ENCODE measurements at places on chromosomes 7 and 10.
A peak's percentile ranks its signal among the peaks of the same experiment; 100 is the strongest.

GRCh38 chr7:28861825-28862224 is 96.3 kb downstream of the TRIL start:
- no peak for DNase-seq

DNA sequence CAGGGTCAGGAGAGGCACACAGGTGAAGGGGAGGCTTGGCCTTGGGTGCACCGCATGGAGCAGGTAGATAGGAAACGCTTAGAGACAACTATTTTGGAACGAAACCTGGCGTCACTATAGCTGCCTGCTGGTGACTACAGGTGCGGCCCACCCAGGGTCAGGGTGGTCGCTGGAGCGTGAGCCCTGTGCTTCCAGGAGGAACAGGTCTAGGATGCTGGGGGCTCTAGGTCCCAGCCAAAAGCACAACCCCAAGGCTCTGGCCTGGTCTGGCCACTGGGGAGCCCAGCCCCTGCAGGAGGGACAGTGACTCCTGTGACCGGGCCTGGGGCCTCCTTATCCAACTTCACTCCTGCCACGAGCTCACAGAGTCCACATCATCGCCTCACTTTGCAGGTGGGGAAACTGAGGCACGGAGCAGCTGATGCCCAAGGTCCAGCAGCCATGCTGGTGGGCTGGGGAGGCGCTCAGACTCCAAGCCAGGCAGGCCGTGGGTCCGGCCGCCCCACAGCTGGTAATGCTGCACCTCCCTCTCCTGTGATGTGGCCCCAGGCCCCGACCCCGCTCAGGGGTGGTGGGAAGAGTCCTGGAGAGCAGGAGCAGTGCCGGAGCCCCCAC is 9.0 kb downstream of the LFNG start:
- no peak for DNase-seq

GRCh38 chr10:13449296-13449695 is 79.5 kb downstream of the BEND7 start:
- DNase-seq, result no peak

DNA sequence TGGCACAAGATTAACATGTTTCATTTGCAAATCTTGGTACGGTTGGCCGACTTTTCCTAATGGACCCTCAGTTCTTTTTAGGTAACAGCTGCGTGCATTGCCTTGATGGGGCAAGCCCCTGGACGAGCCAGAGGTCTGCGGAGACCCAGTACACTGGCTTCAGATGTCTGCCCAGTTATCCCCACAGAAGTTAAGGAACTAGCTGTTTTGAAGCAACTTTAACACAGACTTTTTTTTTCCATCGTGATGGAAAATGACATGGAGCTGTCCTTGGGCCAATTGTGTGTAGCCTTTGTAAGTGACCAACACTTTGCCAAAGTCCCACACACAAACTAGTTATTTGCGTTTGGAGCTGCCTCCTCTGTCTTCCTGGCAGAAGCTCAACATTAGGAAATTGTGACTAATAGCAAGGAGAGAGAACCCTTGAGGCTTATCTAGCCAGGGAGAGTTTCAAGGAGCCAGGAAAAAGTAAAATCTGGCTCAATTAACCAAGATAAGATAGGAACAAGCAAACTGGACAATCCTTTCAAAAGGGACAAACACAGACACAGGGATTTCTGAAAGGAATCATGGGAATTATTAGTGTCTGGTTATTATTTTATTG is 99.6 kb upstream of the BMPER start:
- DNase-seq, result no peak

- DNase-seq, result no peak
Measured at GRCh38 chr10:103814105-103814504, 41.3 kb downstream of the SH3PXD2A start.

- DNase-seq, result no peak
Measured at GRCh38 chr10:78321500-78321899, 287.8 kb downstream of the RPS24 start.

DNA sequence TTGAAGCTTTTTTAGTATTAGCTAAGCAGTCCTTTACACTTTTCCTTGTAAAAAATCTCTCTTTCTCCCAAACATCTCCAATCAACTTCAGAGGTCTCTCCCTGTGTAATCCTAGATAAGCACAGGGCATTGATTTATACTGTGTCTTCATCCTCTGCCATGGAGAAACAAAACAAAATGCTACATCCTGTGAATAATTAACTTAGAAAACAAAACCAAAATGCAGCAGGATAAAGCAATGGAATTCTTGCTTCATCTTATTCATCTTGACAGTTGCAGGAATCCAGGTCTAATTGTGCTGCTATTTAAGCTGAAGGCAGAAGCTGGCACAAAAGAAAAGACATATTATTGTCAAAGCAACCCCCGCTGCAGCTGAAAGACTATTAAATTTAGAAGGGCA is 641.5 kb upstream of the SORCS1 start:
- no peak for DNase-seq

DNA sequence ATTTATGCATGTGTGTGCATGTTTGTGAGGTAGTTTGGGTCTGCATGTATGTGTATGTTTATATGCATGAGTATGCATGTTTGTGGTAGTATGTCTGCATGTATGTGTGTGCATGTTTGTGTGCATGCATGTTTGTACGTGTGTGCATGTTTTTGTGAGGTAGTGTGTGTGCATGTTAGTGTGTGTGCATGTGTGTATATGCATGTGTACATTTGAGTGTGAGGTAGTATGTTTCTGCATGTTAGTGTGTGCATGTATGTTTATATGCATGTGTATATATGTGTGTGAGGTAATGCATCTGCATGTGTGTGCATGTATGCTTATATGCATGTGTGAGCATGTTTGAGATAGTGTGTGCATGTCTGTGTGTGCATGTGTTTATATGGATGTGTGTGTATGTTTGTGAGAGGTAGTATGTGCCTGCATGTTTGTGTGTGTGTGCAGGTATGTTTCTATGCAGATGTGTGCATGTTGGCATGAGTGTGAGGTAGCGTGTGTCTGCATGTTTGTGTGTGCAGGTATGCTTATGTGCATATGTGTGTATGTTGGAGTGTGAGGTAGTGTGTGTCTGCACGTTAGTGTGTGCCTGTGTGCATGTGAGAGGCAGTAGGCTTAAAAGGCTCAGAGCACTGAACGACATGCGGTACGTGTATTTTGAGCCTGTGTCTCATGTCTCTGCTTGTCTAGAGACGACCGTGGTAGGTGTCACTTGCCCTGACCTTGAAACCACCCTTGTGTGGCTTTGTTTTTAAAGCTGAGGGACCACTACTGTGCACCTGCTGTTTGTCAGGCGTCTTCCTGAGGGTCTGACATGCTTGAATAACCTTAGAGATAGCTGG is 43.7 kb downstream of the PFKP start:
- DNase-seq, result no peak

- DNase-seq, result no peak
Measured at GRCh38 chr10:125296598-125296997, 136.2 kb upstream of the CTBP2 start.

DNA sequence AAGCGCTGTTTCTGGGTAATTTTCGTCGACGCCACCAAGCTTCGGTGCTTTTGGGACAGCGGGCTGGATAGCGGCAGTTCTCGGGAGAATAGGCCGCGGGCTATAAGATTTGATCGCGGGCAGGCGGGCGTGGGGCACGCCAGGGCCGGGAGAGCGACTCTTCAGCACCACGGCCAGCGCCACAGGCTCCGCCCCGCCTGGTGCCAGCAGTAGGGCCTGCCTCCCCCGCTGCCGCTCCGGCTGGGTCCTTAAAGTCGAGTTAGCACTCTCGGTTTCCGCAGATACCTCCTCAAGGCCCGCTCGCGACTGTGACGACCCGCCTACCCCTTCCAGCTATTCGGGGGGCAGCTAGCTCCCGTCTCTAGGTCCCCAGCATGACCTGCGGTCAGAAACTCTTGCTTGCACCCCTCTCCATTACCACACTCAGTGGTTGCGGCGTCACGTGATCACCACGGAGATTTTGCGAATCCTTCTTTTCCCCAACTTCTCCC is 9.4 kb downstream of the NXPH1 start:
- DNase-seq, result no peak

DNA sequence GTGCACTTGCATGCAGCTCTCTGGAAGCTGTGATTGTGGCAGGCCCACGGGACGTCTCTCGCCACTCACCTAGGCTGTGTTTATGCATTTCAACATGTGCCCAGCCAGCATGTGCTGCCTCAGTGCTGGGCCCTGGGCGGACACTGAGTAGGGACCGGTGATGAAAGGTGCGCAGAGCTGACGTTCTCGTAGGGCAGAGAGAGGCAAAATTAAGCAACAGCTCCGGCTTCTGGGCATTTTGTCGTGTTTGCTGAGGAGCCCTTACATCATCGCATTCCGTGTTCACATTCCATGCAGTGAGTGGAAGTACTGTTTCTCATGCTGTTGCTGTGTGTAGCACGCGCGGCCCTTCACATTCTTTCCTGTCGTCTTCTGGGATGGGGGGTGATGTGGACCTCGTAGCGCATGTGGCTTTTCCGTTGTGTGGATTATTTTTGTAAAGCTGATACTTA is 50.5 kb downstream of the PRF1 start:
- DNase-seq, result no peak

DNA sequence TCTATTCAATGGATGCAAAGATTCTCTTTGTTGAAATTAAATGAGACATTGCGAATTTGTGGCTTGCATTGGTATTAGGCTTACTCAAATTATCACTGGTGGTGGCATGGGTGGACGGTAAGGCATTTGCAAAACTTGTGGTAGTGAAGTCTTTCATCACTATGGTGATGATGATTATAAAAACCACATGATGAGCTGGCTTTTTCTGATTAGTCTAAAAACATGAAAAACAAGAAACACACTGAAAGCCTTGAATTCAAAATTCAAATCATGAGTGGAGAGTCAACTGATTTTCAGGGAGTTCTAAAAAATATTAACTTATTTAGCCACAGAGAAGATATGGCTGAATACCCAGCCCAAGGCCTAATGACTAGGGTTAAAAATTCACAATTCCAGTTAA is 99.8 kb upstream of the HGF start:
- no peak for DNase-seq

DNA sequence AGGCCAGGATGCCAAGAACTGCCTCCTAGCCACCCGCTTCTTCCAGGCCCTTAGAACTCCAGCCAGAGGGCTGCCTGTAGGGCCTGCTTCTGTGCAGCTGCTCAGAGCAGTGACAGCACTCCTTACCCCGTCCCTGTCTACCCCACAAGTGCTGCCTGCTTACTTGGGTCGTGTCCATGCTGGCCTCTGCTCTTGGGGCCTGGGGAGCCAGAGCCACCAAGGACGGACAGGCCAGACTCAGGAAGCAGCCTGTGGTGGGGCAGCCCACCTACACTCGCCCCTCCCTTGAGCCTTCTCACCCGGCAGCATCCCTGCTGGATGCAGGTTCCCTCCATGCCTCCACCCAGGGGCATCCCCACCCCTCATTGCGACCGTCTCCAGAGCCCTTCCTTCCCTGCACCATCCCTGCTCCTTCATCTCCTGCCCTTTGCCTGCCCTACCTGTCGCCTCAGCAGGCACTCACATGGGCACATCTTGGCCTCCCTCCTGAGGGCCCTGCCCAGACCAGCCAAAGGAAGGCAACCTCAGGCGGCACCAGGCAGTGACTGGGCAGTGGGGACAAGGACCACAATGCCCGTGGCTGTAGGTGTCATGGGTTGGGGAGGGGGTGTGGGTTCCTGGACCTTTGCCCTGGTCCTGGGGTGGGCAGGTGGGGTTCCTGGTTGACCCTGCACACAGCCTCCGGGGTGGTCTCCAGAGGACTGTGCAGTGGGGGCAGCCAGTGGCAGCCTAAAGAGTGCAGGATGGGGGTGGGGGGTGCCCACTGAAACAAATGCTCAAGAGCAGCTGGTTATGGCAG is 78.0 kb upstream of the TNS3 start:
- no peak for DNase-seq

GRCh38 chr10:125085258-125086054 is 74.9 kb downstream of the CTBP2 start:
- no peak for DNase-seq

- DNase-seq, result no peak
Measured at GRCh38 chr10:4043897-4044665, 259.1 kb upstream of the KLF6 start.

DNA sequence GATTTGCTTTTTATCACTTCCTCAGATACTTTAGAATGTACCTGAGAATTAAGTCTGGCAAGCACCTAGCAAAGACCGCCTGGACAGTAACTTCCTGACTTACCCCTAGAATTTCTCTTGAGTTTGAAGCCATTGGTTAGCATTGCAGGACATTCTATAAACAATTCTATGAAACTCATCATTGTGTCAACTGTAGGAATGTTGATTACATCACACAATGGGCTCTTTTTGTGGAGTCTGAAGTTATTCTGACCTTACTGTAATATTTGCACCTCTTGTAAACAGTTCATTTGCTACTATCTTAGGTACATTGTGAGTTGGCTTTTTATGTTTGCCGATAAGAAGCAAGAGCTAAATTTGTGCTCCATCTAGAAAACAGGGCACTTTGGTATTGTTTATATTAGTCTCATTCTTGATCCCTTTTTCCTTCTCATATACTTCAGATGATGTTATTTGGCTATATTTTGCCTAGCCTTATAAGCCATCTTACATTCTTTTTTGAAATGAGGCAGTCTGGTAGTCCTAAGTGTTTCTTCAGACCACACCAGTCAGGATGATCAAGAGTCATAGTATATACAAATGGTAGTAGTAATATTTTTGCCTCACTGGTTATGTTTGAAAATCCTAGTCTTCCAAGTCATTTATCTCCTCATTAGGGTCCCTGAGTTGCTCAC is 52.4 kb downstream of the CASD1 start:
- DNase-seq, result no peak

GRCh38 chr10:14671386-14671831 is 103.3 kb downstream of the FAM107B start:
- DNase-seq, result no peak

DNA sequence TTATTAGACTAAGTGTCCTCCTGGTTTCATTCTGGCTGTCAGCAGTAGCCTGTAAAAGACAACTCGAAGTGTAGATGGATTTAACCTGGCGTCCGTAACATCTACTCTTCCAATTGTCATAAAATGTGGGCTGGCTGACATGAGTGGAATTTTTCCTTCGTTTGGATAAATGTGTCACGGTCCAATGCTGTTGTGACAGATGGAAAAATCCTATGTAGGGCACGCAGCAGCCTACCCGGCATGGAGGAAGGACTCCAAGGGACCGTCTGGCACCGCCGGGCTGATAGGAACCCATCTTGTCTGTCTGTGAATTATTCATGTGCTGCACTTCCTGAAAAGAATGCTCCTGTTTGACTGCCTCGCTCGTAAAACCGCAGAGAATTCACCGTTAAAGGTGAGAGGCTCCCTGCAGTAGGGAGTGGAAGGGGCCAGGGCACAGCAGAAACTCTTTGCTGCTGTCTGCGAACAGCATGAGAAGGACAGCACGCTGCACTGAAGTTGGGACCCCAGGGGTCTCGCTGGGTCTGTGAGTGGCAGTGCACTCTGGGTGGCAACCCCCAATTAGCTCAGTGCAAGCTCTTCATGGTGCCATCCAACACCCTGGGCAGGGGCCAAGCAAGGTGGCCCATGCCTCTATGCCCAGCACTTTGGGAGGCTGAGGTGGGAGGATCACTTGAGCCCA is 1.6 kb upstream of the ORAI2 start:
- peak; percentile 37 for DNase-seq

GRCh38 chr7:26178272-26178960 is 22.1 kb downstream of the HNRNPA2B1 start:
- DNase-seq, result no peak

Measured in stimulated activated CD4-positive, alpha-beta T cell treated with anti-CD3 and anti-CD28 coated beads, Interleukin-1b, Interleukin-23, amount 100 ng/mL, for 1 hour (primary cell).